ENCODE measurements at places on chromosomes 16 and 17.

- no peak for DNase-seq
Observed at GRCh38 chr17:61440697-61441096, 11.5 kb upstream of the TBX4 start.

DNA sequence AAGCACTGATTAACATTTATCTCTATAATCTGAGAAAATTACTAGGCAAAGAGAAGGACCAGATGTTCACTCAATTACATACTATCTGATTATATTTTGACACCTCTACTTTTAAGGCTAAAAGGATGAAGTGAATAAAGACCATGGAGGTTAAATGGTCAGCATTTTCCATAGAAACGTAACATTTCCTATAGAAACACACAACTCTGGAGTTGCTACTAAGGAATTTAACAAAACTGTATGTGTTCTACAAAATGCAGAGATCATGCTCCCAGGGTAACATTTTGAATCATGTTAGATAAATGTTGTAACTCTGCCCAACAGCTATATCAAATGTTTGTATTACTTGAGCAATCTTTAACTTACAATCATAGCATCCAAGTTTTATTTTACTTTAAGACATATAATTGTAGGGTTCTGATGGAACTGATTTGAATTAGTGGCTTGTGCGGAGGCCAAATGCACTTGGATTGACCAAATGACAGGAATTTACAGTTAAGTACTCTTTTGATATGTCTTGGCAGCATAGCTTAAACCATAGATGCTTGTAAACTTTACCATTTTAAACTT, 97.7 kb downstream of the RPGRIP1L start:
- DNase-seq, result no peak

GRCh38 chr17:29711588-29712385, 89.1 kb upstream of the CORO6 start:
- no peak for DNase-seq

- DNase-seq, result no peak
Observed at GRCh38 chr17:43753493-43754129, 5.0 kb downstream of the SOST start.

DNA sequence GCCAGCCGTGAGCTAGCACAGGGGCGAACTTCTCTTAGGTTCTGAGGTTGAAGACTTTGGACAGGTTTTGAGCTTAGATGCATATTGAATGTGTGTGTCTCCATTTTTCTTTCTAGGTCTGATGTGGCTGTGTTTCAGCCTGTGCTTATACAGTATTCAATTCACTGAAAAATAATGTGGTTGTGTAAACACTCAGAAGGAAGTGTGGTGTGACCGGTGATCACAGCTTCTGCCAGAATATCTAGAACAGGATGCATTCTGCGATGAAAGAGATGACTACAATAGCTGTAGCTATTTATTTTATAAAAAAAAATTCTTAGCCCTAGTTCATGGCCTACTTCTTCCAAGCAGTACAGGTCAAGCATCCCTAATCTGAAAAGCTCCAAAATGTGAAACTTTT, 64.4 kb downstream of the MAP2K6 start:
- no peak for DNase-seq

DNA sequence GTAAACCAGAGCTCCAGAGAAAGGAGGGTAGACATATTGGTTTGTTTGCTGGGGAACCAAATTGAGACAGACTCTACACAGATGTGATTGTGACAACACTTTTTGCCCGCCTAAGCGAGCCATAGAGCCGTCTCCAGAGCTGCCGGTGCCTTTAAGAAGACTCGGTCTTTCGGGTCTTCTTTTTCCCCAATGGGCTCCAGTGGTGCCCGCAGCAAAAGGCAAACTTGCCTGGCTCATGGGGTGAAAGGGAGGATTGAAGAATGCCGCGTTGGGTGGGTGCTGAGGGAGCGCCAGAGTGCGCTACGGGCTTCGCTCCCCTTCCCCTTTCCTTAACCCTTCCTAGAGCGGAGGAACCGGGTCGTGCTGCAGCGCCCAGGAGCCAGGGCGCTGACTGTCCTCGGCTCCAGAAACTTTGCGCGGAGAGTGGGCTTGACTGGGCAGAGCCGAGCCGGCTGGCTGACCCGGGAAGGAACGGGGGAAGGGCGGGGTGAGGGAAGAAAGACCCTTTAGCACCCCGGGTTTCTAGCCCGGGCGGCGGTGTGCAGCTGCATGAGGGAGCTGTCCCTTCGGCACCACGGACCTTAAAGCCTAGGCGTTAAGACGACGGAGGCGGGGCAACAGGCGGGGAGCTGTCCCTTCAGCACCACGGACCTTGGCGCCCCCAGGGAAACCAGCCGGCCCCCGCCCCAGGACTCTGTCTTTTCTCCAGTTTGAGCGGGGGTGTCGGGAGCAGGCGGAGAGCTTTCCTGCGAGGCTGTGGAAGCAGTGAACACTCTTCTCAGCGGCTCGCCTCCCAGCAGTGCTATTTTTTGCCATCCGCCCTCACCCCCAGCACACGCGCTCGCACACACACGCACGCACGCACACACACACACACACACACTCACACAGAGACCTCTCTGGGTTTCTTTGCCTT, at the start of gene CACNG3:
Gene CACNG3, plus strand, starts transcription at position 880 of the 916 bp plus-strand sequence. CDS start 420 bp downstream, outside the sequence.
- DNase-seq, result peak; percentile 23

DNA sequence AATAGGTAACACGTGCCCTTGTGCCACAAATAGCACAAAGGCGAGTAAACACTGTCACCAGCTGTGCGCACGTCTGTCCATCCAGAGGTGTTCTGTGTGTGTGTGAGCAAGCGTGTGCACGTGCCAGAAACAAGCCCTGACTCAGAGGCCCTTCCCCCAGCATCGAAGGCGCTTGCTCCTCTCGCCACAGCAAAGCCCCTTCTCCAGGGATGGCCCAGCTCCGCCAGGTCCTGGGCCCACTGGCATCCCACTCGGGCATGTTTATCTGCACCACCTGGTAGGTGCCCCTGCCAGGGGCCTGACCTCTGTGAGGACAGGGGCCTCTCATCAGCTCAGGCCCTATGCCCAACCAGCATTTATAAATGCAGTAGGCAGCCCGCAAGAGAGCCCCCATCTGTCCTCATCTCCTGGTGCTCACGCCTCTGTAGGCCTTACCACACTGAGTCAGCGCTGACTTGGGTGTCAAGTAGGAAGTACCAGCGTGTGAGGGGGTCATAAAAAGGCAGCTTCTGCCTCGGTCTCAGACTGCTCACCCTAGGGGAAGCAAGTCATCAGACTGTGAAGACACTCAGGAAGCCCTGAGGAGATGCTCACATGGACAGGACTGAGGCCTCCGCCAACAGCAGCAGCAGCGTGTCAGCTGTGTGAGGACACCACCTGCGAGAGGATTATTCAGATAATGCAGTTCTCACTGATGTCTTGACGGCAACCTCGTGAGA, 10.8 kb downstream of the TMEM235 start:
- DNase-seq, result no peak

- no peak for DNase-seq
Observed at GRCh38 chr17:66915792-66916191, 48.7 kb upstream of the CACNG4 start.

DNA sequence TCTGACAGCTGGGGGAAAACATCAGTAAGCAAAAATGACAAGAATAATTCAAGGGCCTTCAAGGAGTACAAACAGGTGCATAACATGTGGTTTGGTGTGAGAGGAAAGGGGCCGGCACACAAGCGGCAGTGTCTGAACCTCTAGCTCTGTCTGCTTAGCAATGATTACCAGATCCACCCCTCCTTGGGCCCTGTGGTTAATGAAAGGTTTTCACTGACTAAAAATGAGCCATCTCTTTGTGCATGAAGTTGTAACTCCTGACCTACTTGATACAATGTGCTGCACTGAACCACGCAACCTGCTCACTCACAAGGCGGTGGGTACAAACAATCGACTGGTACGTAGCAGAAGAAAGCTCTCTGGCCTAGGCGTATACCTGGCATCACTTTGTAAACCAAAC, 15.1 kb downstream of the FAM117A start:
- DNase-seq, result peak; percentile 64

- DNase-seq, result no peak
Observed at GRCh38 chr16:49625311-49626065, 230.4 kb downstream of the ZNF423 start.

DNA sequence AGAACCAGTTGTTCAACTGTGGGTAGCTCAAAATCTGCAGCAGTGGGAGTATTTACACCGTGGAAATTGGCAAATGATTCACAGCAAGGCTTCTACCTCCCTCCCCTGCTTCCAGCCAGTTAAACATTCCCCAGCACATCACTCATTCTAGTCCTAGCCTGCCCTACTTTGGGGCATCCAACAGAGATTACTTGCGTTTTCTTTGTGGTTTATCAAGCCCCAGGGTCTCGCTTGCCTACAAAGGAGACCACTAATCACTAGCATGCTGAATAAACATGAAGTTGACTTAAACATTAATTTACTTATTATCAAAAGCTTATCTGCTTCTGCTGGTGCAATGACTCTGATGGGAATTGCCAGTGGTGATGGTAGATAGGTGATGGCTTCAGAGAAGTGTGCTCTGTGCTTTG, 94.5 kb downstream of the MARF1 start:
- DNase-seq, result no peak

- peak; percentile 95 for DNase-seq
Observed at GRCh38 chr17:64506576-64507412, at the start of gene CEP95. Gene CEP95 (plus strand): TSS chr17:64506977. CDS start chr17:64507098, 121 bp downstream.

DNA sequence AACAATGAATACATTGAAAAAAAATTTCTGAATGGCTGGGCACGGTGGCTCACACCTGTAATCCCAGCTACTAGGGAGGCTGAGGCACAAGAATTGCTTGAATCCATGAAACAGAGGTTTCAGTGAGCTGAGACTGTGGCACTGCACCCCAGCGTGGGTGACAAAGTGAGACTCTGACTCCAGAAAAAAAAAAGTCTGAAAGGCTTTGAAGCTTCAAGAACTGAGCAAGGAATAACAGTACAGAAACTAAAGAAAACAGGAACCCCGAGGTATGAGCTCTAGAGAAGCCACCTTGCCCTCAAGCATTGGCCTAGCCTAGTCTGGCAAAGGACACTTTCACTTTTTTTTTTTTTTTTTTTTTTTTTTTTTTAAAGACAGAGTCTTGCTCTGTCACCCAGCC, 45.0 kb downstream of the TEX2 start:
- no peak for DNase-seq

- no peak for DNase-seq
Observed at GRCh38 chr16:15517743-15518377, 83.5 kb downstream of the BMERB1 start.

DNA sequence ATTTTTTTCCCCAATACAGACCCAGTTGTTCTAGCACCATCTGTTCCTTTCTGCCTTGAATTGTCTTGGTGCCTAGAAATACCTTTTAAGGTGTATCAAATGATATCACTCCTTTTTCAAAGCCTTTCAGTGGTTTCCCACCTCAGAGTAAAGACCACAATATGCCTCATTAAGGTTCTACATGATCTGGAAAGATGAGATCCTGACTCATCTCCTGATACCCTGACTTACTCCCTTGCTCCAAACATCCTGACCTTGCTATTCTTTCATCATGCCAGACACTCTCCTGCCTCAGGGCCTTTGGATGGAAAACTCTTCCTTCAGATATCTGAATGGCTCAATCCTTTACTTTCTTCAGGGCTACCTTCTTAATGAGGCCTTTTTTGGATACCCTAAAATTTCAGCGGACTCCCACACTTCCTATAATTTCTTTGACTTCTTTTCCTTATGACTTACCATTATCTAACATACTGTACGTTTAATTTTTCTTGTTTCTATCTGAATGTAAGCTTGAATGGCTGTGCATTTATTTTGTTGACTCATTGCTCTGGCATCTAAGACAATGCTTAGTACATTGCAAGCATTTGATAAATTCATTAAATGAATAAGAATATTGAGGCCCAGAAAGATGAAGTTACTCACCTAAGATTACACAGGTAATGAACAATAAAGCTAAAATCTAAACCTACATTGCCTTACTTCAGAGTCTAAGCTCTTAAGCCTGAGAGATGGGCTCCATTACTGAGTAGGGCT, 19.2 kb downstream of the FLOT2 start:
- DNase-seq, result no peak

- no peak for DNase-seq
Observed at GRCh38 chr17:77837917-77838316, 120.6 kb upstream of the TNRC6C start.

DNA sequence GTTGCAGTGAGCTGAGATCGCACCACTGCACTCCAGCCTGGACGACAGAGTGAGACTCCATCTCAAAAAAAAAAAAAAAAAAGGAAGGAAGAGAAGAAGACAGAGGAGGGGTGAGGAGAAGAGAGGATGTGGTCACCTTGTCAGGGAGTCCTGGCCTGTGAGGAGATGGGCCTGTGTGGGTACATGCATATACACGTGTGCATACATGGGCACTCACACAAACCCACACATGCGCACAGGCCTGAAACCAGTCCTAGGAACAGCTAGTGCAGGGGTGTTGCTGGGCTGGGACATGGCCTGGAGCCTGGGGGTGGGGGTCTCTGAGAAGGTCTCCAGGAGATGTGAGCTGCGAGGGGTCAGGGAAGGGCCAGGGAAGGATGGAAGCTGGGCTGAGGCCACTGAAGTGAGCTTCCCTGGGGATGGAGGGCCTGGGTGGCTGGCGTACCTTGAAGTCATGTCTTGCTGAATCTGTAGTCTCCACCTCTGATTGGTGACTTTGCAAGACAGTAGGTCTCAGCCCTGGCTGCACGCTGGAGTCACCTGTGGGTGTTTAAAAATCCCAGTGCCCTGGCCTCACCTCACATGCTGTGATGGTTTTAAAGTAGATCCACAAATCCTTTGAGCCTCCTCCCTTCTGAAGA, 72.4 kb downstream of the MRM1 start:
- DNase-seq, result no peak

DNA sequence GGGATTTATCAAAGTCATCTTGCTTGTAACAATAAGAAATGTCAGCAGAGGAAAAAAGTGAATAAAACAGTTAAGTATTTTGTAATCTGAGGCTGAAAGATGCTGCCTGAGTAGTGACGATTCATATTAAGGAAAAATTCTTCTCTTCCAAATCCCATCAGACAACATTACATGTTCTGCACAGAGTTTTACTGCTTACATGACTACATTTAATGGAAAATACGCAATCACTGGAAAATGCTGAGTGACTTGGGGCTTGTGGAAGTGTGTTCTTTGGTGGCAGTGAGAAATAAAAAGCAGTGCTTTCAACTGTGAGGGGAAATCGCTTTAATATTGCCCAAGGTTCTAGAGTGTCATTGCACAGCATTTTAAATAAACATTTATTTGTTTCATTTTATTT, 1025.2 kb upstream of the GOT2 start:
- no peak for DNase-seq

DNA sequence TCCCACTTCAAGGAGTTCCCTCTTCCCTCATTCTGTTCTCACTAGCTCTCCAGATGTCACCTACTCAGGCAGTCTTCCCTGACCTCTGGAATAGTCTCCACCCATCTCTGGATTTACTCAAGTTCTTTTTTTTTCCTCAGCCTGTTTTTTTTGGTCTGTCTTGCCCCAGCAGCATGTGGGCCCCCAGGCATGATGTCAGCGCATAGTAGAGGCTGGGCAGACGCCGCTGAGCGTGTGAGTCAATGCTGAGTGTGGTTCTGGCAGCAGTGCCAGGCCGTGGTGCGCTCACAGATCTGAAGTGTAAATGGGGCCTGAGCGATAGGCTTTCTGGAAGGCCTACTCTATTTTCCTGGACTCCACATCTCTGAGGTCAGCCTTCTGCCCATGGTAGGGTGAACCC, 2.7 kb upstream of the KCNJ18 start:
- no peak for DNase-seq

GRCh38 chr16:11565665-11566064, 21.1 kb downstream of the LITAF start:
- no peak for DNase-seq

All from activated gamma-delta T cell treated with Interleukin-2 at 50 U/mL for 16 hours (primary cell).